ENCODE measurements at places on chromosomes 6 and 20. TPM values are rescaled to one million over a fixed set of nuclear protein-coding genes. Genes with fewer than 3 reads are reported as not detected.

- DNase-seq, result peak; percentile 48
Observed at GRCh38 chr6:53042112-53042511, 23.1 kb upstream of the FBXO9 start.

- no peak for DNase-seq
Observed at GRCh38 chr20:35134880-35135279, 12.3 kb downstream of the EDEM2 start.

FAM217A gene
- not detected for total RNA-seq

COL21A1 gene
- total RNA-seq, result 0.05 TPM
